ENCODE measurements at places on chromosomes 12 and 14. TPM values are rescaled to one million over a fixed set of nuclear protein-coding genes. Genes with fewer than 3 reads are reported as not detected.

The ATF7 gene
- 26.6 TPM for total RNA-seq

The DHH gene
- total RNA-seq: 0.04 TPM

The SLC10A1 gene
- not detected for total RNA-seq

- no peak for DNase-seq
Observed at GRCh38 chr12:51496895-51497294, 72.3 kb downstream of the SLC4A8 start.
